ENCODE measurements at places on chromosomes 7 and 10.

- DNase-seq: no peak
These were observed 100.2 kb downstream of the AGMO start for GRCh38 chr7:15461576-15461975.

- no peak for DNase-seq
These were observed 116.3 kb downstream of the PLPP4 start for GRCh38 chr10:120573355-120573754.

- DNase-seq: no peak
These were observed 14.8 kb downstream of the ATG9B start for GRCh38 chr7:151009327-151010036.

DNA sequence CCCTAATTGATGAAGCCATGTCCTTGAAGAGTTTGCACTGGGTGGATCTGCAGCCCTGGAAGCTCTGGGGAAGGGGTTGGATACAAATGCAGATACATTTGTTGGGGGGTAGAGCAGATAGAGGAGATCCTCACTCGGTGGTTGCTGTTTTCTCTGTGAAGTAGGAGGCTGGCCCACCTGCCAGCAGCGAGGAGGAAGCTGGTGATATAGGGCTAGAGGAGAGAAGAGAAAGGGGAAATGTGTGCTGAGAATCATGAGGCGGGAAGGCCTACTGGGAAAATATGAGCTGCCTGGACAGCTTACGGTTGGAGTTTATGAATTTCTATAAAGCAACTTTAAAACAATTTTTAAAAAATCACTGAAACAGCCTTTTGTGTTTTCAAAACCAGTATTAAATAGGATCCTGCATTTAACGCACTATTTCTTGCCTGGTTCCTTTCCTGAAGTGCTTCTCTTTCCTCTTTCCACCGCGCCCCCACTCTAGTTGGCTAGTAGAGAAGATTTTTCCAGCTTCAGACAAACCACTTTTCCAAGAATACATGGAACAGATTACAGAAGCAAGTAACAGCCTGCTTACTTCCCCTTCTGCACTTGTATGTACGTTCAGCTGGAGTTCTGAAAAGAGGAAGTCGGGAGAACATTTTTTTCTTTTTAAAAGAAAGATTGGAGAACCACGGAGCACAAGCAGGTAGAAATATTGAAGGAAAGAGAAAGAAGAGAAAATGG lies 100.6 kb upstream of the GLCCI1 start:
- DNase-seq: no peak

GRCh38 chr7:111090846-111091245 lies at the start of gene LRRN3:
LRRN3 (plus strand) TSS chr7:111091127; CDS start chr7:111122773, 31,646 bp downstream.
- DNase-seq: no peak

GRCh38 chr10:132383751-132384196 lies 13.2 kb upstream of the PWWP2B start:
- DNase-seq: no peak

DNA sequence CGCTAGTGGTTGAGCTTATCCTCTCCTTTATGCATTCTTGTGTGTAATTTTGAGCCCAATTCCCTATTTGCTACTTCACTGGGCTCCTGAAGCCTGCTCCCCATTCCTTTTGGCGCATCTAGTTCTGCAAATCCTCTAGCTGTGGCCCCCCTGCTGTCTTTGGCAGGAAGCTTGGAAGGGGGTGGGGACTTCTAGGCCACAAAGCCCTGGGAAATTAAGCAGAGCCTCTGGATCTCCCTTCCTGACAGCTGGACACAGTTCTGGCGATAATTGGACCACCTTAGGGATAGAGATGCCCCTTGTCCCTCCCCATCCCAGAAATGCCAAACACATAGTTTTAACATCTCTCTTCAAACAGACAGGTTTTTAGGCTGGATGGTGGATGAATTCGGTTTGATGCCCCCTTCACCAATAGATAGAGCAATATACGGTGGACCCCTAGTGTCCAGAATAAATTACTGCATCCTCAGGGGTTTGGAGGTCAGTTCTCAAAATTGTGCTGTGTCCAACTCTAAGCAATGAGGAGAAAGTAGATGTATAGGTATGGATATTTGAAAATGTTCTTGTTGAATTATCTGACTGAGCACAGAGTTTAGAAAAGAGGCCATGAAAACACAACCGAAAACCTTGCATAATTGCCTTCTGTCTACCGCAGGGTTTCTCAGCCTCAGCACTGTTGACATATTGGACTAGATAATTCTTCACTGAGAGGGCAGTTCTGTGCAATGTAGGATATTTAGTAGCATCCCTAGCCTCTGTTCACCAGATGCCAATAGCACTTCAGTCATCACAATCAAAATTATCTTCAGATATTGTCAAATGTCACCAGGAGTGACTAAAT lies 75.5 kb downstream of the PAPSS2 start:
- no peak for DNase-seq

GRCh38 chr10:48604991-48605508 lies at the start of gene ARHGAP22:
ARHGAP22 (minus strand) TSS chr10:48605073; CDS start chr10:48604796, 277 bp downstream.
- no peak for DNase-seq

GRCh38 chr10:986881-987619 lies 1.2 kb upstream of the GTPBP4 start:
- no peak for DNase-seq

Measured in naive thymus-derived CD4-positive, alpha-beta T cell (primary cell).